Stimulated activated CD8-positive, alpha-beta memory T cell treated with anti-CD3 and anti-CD28 coated beads, Interleukin-7, amount 100 ng/mL, for 48 hours (primary cell): ENCODE measurements at places on chromosomes 7 and 10.

- no peak for DNase-seq
These were observed 91.3 kb upstream of the TMEM229A start for GRCh38 chr7:124124201-124124600.

- DNase-seq, result no peak
These were observed 83.9 kb upstream of the SMIM30 start for GRCh38 chr7:113202284-113202683.

DNA sequence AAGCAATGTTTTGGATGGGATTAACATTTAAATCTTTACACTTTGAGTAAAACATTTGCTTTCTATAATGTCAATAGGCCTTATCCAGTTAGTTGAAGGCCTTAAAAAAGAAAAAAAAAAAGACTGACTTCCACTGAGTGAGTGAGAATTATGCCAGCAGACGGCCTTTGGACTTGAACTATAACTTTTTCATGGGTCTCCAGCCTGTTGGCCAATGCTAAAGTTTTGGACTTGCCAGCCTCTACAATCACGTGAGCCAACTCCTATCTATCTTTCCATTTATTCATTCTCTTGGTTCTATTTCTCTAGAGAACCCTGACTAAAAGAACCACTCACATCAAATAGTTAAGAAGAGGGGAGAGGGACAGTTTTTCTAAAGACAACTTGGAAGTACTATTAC is 2.8 kb upstream of the FAS start:
- no peak for DNase-seq

DNA sequence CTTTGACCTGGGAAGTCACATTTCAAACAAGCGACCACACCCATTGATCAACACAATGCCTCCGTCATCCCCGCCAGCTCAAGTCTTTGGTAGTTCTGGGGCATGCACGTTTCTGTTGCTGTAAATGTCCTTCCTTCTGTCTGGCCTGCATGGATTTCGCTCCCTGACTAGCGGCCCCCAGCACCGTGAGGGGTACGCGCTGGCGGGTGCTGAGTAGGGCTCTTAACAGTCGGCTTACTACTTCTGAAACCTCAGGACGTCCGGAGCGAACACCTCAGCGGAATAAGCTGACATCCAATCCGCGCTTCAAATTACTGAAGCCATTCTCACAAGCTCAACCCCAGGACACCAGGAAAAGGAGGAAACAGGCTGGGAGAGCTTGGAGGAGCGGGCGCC is 505 bp downstream of the NUDCD3 start:
- DNase-seq, result no peak

GRCh38 chr7:132443761-132444520 is 132.3 kb downstream of the PLXNA4 start:
- DNase-seq, result no peak

- no peak for DNase-seq
These were observed 324.7 kb upstream of the NPVF start for GRCh38 chr7:25552998-25553397.

DNA sequence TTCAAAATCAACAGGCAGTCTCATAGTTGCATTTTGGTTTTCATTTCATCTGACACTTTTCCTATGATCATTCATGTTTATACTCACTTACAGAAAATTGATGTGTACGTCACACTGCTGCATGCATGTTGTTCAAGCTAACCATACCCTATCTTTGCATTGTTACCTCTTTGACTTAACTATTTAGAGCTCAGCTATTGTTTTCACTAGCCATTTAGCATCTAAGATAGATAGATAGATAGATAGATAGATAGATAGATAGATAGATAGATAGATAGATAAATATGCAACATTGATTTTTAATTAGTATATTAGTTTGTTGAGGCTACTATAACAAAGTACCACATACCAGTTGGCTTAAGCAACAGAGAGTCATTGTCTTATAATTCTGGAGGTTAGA is 649.5 kb upstream of the KCND2 start:
- DNase-seq, result no peak

DNA sequence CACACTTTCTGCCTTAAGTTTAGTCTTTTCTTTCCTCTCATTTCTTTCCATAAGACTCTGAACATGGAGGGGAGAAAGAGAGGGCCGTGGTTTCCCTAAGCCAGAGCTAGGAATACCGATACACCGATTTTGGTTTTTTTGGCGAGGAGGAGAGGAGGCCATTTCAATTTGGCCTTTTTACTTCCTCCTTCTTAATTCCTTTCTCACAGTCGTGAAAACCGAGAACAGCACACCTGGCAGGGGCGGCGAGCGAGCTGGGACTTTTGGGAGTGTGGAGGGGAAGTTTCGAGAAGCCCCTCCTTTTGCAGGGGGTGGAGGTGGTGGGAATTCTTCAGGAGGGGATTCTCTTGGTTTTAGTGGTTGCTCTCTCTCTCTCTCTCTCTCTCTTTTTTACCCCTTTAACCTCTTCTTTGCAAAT is 6.2 kb downstream of the GATA3 start:
- DNase-seq, result no peak

- DNase-seq, result peak; percentile 87
These were observed 830 bp upstream of the ZNF438 start for GRCh38 chr10:31032258-31033132.

DNA sequence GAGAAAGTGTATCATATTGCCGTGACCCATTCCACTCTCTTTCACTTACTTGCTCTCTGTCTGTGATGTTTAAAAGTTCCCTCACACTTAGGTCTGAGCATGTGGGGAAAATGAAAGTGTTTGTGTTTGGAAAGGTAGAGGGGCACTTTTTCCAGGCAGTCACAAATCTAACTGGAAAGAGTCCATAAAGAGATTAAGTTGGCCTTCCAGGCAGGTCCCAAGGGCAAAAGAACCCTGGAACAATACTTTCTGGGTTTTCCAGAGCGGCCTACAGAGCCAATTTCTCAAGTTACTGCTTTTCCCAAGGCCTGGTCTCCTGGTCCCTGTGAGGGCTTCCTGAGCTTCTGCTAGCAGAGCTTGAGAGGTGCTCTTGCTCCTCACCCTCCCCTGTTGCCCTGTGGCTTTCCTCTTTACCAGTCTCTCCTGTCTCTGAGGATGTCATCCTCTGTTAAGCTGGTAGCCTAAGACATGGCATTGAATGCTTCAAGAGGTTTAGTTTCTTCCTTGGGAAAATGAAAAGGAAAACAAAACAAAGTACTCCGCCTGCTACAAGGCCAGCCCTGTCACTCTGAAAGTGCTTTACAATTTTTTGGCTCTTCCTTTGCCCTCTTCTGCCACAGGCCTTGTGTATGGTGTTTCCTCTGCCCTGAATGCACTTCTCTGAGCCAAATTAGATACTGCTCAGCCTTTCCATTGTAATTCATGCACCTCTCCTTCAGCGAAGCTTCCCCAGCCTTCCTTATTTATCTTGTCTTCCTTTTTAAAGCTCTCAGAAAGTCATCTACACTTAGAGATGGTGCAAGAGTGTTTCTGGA is 20.1 kb downstream of the TES start:
- DNase-seq, result no peak

- no peak for DNase-seq
These were observed 26.8 kb upstream of the MGMT start for GRCh38 chr10:129440247-129440646.

DNA sequence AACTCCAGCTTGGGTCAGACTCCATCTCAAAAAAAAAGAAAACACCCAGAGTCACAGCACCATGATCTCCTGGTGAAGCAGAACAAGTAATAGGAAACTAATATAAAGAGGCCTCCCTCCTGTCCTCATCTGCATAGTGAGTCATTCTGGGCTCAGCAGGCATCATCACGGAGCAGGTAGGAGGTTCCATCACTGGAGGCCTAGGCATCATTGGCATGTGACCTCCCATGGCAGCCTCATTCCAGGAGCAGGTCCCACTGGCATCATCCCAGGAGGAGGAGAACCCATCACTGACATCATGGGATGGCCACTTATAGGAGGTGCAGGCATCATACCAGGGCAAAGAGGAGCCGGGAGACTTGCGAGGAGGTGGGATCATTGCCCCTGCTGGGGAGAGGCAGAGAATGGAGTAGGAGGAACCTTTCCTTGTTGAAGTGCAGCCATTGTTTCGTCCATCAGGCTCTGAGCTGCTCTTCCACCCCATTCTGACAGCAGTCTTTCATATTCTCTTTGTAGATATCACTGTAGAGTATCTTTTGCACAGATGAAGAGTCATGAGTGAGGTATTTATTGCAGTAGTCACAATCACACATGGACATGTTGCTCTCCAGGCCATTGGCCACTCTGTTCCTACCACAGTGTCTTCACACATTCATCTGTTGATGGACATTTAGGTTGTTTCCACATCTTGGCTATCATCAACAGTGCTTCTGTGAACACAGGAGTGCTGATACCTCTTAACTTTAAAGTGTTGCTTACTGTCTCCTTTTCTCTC is 73.8 kb downstream of the OSBPL3 start:
- no peak for DNase-seq

GRCh38 chr10:21212912-21213311 is 312.6 kb downstream of the SKIDA1 start:
- DNase-seq, result no peak

GRCh38 chr10:114957673-114958072 is 19.7 kb downstream of the TRUB1 start:
- DNase-seq, result no peak

DNA sequence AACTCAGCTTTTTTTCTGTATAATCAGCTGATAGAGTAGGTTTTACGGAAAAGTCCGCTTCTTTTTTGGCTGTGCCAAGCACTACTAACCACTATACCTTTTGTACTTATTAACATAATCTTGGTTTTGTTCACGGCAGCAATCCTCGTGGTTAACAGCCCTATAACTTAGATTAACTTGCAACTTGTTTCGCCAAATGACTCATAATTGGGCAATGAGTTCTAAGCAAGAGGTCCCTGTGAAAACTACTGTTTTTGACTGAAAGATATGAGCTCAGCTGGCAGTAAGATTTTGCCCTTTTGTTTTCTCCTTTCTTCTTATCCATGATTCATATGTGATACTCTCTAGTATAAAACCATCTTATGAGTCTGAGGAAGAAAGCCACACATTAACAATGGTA is 345.0 kb upstream of the PCDH15 start:
- no peak for DNase-seq

- no peak for DNase-seq
These were observed 179.5 kb upstream of the YAE1 start for GRCh38 chr7:39386718-39387117.

DNA sequence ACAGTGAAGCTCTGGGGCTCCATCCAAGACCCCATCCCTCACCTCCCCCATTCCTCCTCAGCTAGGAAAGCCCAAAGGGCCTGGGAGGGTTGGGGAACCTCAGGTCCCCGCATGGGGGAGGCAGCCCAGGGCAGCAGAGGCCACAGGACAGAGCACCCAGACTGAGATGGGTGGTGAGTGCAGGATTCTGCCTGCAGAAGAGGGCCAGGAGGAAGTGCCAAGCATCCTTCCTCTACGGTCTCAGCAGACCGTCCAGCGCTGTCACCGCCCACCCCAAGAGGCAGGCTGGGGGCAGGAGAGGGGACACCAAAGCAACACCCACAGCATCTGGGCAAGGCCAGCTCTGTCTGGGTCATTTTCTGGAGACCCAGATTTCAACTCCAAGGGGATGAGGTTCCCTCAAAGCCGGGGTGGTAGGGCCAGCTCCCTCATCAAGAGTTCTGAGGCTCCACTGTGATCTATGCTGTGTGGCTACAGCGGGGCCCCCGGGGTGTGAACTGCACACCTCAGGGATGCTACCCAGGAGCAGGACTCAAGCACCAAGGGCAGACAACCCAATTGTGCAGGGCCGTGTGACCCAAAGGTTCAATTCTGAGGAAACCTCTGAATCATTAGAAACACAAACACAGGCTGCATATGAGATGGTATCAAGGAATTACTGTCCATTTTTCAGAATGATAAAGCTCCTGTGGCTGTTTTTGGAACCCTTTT is 46.8 kb downstream of the CAMK2B start:
- DNase-seq, result no peak

GRCh38 chr10:127993056-127993690 is 86.3 kb downstream of the PTPRE start:
- DNase-seq, result no peak

DNA sequence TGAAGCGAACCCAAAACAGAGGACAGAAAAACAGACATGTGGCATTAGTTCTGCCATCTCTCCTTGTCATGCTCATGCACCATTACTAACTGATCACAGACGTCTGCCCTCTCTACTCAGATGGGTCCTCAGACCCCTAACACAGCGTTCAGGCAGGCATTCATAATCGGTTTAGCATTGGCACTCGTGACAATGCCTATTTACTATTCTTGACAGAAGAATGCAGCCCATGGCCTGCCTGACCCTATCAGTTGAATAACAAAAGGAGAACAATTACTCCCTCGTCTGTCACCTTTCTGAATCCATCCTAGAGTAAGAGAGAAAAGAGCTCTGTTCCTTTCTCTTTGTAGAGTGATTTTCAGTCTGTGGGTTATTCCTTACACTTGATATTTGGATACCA is 194.6 kb upstream of the PHYHIPL start:
- no peak for DNase-seq

DNA sequence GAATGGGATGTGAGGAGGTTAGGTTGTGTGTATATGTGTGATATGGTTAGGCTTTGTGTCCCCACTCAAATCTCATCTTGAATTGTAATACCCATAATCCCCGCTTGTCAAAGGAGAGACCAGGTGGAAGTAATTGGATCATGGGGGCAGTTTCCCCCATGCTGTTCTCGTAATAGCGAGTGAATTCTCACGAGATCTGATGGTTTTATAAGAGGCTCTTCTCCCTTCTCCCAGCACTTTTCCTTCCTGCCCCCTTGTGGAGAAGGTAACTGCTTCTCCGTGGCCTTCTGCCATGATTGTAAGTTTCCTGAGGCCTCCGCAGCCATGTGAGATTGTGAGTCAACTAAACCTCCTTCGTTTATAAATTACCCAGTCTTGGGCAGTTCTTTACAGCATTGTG is 47.3 kb downstream of the NPVF start:
- no peak for DNase-seq

GRCh38 chr7:112882991-112883390 is 92.8 kb upstream of the TMEM168 start:
- DNase-seq, result no peak
